ENCODE measurements at places on chromosomes 2 and 18.

DNA sequence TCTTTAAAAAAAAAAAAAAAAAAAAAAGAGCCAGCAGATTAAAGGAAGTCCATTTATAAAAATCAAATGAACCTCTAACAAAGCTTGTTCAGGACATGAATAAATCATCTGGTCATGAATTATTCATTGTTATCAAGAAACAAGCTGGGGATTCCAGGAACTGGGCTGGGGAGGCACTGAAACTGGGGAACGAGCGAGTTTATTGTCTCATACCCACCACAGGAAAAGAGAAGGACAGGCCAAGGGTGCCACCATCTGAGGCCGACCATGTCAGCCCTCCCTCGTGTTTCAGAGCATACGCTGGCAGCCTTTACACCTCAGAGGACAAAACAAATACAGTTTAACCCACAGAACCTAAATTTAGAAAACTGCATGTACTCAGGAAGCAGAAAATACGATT lies 164.2 kb downstream of the VWC2L start:
- DNase-seq = no peak

GRCh38 chr2:241860184-241861078 lies 1.7 kb upstream of the PDCD1 start:
- DNase-seq = no peak

DNA sequence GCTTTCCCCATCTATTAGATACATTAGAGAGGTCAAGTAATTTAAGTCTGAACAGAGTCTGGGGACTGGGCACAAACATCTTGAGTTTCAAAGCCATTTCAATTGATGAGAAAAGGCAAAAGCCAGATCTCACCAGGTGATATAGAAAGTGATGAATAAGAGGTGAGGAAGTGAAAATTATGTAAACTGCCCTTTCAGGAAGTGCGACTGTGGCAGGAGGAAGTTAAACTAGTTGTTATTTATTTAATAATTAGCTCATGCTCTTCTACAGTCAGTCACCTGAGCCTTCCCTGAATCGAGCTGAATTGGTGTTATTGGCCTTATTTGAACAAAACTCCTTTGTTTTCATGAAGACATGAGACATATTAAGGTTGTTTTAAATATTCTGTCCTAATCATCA lies 115.1 kb downstream of the CDH20 start:
- DNase-seq = no peak

GRCh38 chr18:23629444-23629946 lies 33.2 kb downstream of the ANKRD29 start:
- DNase-seq = peak; percentile 79

GRCh38 chr2:61320181-61320580 lies 150.7 kb downstream of the USP34 start:
- DNase-seq = no peak

GRCh38 chr2:219119422-219120043 lies 41.1 kb downstream of the NHEJ1 start:
- DNase-seq = peak; percentile 58

DNA sequence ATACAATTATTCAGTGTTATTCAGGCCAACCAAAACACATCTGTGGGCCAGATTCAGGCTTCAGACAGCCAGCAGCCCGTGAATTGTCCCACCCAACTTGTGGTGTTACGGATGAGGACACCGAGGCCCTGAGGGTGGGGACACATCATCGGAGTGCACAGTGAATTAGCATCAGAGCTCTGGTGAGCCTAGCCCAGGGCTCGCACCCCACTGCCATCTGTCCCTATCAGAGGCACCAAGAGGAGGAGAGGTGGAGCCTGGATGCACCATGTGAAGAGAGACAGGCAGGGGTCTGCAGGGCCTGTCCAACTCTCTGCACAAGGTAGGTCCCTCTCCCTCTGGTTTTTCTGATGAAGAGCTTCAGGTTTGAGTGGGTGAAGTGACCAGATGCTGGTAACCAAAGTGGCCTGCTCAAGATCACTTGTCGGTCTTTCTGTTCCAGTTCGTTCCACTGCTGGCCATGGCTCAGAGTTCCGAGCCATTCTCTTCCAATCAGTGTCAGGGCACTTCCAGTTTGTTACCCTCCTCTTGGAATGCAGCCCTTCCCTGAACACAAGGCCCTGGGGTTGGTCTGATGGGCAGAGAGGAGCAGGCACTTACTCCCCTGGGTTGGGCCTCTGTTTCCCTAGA lies 14.8 kb upstream of the GLI2 start:
- DNase-seq = no peak

- DNase-seq = no peak
Measured at GRCh38 chr2:84889332-84889731, 8.4 kb upstream of the TRABD2A start.

DNA sequence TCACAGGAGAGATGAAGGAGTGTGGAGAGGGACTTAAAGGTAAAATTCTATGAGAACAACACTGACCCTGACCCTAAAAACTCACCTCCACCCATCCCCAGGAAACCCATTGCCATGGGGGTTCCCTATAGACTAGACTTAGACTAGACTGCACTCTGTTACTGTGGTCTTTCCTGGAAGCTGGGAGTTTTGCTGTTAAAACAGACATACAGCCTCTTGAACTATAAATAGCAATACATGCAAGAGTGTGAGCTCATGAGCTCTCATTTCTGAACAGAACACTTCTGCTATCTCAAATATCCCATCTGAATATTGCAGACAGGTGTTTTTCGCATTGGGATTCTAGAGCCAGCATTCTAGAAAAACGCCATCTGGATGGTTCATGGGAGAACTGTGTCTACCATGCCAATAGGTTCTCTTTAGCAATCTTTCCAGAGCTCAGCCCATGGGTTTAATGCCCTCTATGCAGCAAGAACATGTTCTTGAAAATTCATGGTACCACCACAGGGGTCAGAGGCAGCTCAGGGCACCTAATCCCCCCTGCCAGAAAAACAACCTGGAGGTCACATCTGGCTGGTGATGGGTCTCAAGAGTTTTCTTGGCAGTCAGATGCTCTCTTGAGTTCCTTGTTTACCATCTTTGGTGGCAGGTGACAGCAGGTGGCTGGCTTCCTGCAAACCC lies 51.9 kb downstream of the SLC14A2 start:
- DNase-seq = no peak

GRCh38 chr2:215434447-215435279 lies 1.2 kb downstream of the FN1 start:
- DNase-seq = no peak

DNA sequence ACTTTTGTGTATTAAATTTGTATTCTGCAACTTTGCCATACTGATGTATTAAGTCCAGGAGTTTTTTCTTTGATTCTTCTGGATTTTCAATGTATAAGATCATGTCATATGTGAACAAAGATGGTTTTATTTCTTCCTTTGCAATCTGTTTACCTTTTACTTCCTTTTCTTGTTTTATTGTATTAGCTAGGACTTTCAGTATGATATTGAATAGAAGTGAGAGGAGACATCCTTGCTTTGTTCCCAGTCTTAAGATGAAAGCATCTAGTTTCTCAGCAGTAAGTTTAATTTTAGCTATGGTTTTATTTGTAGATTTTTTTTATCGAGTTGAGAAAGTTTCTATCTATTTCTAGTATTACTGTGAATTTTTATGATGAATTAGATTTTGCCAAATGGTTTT lies 25.5 kb downstream of the VRK2 start:
- no peak for DNase-seq

DNA sequence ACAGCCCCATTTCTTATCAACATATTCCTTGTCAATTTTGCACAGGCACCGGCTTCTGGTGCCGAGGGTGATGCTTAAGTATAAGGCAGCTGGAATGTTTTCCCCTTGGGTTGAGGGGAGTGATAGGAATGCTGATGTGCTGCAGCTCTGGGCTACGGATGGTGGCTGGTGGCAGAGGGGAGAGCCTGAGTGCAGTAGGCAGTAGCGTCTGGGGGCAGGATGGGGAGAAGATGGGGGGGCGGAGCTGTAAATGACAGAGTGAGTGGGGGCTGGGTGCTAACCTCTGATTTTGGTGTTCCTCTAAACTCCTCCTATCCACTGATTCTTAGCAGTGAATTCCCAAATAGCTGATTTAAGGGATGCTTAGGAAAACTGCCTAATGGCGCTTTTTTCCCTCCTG lies 20.7 kb downstream of the TMEM178A start:
- DNase-seq = no peak

DNA sequence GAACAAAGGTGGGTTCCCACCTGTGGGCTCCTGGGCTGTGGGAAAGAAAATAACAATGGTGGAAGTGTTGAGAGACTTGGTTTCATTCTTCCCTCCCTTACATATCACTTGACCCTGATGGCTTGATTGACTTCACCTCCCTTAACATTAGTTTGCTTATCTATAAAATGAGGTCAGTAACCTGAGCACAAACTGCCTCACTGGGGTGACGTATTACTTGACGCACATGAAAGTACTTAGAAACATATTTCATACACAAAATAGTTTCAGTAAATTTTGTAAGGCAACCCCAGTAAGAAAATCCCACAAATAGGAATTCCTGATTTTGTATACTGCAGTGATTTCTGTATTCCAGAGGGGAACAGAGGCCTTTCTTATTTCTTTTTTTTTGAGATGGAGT lies 29.4 kb upstream of the LPIN2 start:
- no peak for DNase-seq

- DNase-seq = no peak
Measured at GRCh38 chr2:125679903-125680302, 976.1 kb upstream of the GYPC start.

- no peak for DNase-seq
Measured at GRCh38 chr18:26993568-26993967, 128.1 kb upstream of the AQP4 start.

DNA sequence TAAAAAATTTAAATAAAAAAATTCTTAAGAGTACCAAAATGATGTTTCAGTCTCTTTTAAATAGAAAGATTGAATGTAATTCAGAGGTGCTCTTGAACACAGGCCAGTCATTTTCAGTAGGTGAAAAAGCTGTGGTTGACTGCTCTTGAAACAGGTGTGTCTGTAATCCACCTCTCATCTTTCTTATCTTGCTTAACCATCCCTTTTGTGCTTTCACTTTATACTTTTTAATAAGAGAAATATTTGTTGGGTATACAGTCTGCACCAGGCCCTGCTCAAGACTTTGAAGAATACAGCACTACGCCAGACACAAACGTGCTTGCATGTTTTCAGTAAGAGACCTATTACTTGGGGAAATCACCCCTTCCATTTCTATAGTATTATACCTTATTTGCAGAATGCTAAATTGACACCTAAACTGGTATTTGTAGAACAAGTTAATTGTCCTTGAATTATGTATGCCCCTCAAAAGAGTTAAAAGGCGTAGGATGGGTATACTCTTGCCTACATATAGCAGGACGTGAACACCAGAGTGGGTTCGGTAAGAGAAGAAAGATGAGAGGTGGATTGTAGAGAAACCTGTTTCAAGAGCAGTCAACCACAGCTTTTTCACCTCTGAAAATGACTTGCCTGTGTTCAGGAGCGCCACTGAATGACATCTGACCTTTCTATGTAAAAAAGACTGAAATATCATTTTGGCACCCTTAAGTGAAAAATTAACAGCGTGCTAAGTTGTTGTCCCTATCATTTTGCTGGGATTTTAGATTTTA lies 4.0 kb upstream of the RTN4 start:
- DNase-seq = peak; percentile 59

GRCh38 chr2:113886479-113887008 lies 3.3 kb upstream of the ACTR3 start:
- no peak for DNase-seq

GRCh38 chr2:227509076-227509475 lies 37.1 kb downstream of the AGFG1 start:
- no peak for DNase-seq

GRCh38 chr2:178859730-178860129 lies 52.5 kb upstream of the TTN start:
- no peak for DNase-seq

GRCh38 chr2:40168032-40168431 lies 283.9 kb downstream of the SLC8A1 start:
- no peak for DNase-seq

DNA sequence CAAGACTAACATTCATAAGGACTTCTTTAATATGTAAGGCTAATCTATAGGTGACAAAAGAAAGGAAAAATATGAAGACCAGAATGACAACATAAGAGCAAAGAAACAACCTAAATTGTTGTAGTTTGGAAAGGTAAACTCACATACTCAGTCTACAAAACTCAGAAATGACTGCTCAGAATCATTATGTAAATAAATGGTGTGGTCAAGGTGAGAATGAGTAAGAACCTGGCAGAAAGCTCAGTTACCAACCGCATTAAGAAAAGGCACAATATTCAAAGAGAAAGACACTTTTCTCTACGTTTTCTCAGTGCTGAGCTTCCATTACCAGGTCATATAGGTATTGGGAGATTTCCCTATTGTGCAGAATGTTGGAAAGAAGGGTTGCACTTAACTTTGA lies 15.8 kb downstream of the ATF2 start:
- no peak for DNase-seq

DNA sequence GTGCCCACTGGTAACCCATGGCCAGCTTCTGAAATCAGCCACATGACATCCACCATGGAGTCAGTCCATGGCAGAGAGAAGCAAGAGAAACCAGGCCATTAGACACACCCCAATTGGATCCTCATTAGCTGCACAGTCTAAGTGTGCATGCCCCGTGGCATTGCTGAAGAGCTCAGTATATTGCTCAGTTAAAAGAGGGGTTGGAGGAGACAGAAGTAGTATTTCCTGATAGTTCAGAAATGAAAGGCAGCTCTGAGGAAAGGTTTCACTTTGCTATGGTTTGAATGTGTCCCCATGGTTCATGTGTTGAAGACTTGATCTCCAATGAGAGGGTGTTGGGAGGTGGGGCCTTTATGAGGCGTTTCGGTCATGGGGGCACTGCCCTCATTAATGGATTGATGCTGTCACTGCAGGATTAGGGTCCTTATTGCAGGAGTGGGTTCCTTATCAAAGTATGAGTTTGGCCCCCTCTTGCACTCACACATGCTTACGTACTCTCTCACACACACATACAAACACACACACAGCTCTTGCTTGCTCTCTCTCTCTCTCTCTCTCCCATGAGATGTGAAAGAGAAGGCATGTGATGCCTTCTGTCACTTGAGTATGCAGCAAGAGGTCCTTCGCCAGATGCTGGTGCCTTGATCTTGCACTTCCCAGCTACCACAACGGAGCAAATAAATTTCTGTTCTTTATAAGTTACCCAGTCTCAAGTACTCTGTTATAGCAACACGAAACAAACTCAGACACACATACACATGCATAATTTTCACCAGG lies 58.0 kb downstream of the TMEM163 start:
- no peak for DNase-seq

DNA sequence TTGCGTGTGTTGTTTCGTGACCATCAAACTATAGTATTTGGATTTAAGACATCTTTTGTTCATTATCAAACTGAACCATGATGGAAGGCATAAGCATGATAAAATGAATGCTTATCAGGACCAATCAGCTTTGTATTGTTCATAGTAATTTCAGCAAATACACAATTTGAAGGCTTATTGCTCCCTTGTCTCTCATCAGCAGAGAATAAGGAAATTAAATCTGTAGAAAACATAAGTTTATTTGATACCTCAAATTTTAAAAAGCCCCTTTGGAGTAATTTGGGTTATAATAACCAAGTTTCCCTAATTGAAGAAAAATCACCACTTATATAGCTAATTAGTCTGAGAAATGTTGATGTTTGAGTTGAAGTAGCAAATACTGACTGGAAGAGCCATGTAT lies 705.7 kb downstream of the NUP35 start:
- no peak for DNase-seq

Measured in NCI-H510A treated with DMSO at 0.1 percent for 48 hours (cell line).